ENCODE measurements at places on chromosomes 5 and 9.

- DNase-seq = no peak
Observed at GRCh38 chr5:51997949-51998348, 614.7 kb downstream of the ISL1 start.

GRCh38 chr9:123642291-123643278, 286.6 kb downstream of the CRB2 start:
- no peak for DNase-seq

DNA sequence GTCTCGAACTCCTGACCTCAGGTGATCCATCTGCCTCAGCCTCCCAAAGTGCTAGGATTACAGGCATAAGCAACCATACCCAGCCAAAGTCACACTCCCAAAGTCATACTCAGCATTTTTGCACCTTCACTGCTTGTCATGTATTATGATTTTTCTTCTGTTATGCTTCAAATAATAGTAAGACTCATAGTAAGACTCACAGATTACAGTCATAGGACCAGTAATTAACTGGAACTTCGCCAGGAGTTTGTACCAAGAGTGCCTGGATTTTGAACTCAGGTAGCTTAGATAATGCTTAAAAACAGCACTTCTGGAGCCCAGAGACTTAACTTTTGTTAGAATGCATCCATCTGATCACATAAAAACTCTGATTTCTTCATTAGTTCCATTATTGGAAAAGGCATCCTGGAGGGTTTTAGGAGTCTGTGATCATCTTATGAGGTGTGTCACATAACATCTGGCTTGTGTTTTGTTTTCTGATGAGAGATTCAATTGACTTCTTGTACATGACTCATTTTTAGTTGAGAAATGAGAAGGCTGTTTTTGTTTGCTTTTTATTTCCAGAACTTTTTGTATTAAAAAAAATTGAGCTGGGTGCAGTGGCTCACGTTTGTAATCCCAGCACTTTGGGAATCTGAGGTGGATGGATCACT, 131.5 kb downstream of the ADAMTS19 start:
- no peak for DNase-seq

- DNase-seq = no peak
Observed at GRCh38 chr5:54547711-54548250, 30.2 kb downstream of the SNX18 start.

DNA sequence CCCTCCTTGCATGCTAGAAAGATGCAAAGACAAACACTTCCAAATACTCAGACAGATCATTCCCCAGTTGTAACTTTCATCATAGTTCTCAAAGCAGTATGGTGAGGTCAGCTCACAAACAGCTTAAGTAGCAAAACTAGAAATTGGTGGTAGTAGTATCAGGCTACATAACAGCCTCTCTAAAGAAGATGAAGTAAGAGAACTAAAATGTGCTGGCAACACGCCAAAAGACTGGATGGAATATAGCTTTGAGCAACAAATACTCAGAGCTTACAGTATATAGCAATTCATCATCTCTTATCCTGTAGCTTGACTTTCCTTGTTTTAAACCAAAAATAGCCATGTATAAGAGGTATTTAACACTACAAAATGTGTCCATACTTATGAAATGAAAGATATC, 7.5 kb downstream of the PFDN1 start:
- no peak for DNase-seq

DNA sequence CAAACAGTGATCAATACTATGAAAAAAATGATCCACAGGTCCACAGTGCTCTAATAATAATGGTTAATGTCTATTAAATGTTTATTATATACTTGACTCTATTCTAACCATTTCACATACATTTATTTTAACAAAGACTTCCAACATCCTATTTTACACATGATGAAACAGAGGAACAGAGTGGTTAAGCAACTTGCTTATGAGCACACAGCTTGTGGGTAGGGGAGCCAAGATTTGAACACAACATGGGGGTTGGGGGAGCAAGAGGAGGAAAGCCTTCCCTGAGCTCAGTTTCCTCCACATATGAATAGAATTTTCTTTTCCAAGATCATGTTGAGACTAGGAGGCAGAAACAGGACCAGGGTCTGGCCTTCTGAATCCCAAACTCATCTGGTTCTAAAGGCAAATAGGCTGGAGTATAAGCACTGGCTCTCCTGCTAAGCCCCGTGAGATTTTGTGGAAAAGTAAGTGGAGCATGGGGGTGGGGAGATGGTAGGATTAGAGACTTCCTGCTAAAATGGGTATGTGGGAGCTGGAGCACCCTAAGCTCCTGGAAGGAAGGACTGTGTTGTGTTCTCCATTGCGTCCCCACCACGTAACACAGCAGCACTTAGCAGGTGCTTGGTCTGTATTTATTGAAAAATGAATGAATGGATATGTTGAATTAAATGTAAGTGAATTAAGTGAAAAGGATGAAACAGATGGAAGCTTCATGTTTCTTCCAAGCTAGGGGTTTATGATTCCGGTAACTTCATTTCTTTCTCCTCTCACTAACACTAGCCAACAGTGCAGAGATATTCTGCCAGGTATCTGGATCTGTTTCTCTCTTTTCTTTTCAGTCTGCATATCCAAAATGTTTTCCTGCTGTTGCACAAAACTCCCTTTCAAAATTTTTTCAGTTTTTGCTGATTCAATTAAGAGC, 26.9 kb upstream of the GALNT10 start:
- no peak for DNase-seq

DNA sequence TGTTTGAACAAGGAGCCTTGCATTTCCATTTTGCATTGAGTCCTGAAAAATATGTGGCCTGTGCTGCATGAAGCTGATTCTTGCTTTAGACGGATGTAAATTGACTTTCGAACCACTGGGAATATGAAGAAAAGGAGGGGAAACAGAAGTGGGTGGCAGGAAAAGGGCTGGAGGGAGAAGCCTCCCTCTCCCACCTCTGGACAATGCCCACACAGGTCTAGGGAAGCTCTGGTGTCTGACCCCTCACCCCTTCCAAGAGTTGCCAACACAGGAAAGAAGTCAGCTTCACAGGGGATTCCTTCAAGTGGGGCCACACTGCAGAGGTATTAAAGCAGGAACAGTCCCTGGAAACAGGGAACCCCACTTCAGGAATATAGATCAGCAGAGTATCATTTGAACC, 52.2 kb downstream of the ZNF366 start:
- DNase-seq = no peak

- DNase-seq = no peak
Observed at GRCh38 chr5:26884481-26884880, 153.9 kb downstream of the CDH9 start.

GRCh38 chr5:35182910-35183535, 47.3 kb downstream of the PRLR start:
- DNase-seq = no peak

GRCh38 chr5:172166030-172166826, 21.8 kb downstream of the STK10 start:
- no peak for DNase-seq

DNA sequence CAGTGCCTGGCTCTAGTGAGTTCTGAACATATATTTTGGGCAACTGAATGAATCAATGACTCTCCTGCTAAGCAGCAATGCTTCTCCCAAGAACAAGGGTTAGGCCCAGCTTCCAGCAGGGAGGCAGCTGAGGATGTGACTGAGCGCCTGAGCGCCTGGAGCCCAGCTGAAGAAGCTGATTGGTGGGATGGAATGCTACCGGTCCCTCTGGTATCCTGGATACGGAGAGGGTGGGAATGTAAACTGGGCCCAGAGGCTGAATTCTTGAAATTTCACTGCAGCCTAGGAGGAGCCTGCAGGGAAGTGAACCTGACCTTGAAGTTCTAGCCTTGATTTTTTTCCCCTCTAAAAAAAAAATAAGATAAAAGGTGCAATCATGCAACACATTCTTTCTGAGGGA, 43.2 kb downstream of the WWC1 start:
- DNase-seq = no peak

DNA sequence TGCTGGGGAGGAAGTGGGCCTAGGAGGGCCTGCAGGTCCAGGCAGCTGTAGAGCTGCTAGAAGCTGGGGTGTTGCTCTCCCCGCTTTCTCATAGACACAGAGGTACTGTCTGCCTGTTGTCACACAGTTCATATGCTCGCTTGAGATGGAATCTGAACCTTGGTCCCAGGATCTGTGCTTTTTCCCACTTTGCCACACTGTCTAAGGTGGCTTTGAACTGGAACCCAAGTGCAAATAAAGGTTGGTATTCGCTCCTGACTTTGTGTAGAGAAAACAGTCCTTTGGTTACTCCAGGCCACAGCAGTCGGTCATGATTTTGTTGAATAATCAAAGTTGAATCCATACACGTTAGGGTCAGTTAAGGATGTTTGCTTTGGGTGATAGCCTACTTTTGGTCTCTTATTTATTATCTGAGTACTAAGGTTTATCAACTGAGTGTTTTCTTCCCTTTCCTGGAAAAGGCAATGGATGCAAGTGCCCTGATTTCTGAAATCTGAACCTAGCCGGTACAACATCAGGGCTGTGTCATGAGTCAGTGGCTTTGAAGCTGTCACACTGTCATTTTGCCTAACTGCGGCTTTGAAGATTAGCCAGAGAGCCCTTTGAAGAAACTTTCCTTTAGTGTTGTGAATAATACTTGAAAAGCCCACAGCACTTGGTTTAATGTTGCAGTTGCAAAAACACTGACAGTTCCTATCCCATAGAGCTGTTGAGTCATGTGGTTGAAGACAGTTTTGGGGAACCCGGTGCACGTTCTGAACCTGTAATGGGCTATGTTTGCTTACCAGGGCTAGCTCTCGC, 41.3 kb downstream of the HABP4 start:
- no peak for DNase-seq

DNA sequence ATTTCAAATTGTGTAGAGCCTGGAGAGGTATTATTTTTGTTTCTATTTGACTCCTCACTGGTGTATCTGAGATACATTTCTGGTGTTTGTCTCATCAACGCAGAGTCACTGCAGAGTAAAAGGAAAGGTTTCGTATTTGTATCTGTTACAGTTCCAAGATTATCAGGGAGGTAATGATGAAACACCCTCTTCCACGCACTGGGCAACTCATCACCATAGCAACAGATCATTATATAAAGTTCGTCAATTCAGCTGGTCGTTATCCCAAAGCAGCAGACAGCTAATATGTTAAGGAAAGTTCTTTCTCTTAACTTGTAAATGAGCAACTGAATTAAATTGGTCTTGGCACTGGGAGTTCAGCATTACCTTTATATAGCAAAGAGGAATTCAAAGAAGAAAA, 513.5 kb downstream of the MTRR start:
- DNase-seq = no peak

GRCh38 chr5:150595466-150596031, 44.9 kb upstream of the SYNPO start:
- no peak for DNase-seq

DNA sequence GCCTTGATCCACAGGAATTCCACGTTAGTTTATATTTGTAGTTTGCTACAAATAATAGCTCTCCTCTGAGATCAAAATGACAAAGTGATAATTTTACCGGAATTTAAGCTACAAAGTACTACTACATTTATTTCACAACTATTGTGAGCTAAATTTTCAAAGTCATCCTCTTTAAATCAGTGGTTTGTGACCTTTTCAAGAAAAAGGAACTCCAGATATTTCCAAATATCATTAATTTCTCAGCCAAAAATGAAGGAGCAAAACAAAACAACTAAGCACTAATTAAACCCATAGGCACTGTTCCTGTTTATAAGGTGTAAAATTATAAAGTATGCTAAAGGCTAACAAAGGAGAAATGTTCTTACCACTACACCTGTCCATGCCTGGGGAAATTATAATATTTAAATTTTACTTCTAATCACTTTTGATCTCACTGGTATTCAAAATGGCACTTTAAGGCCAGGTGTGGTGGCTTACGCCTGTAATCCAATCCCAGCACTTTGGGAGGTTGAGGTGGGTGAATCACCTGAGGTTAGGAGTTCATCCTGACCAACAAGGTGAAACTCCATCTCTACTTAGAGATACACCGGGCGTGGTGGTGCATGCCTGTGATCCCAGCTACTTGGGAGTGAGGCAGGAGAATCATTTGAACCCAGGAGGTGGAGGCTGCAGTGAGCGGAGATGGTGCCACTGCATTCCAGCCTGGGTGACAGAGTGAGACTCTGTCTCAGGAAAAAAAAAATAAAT, 77.5 kb downstream of the CEMIP2 start:
- DNase-seq = no peak

DNA sequence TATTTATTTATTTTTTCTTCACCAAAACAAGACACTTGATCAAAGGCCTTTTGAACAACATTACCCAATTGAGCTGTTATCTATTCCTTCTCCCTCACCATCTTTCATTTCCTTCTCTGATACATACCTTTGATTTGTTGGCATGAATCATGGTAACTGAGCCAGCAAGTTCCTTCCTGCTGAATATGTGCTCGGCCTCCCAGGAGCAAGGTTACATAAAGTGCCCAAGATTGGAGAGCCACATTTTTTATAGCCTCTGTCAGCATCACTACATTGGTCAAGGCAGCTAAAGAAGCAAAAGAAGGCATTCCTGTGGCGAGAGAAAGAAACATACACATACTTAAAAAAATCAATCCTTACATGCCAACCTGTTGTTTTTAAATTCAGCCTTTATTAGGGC, 369.6 kb downstream of the CYLC2 start:
- no peak for DNase-seq

- no peak for DNase-seq
Observed at GRCh38 chr5:147349241-147349640, 114.4 kb downstream of the STK32A start.

DNA sequence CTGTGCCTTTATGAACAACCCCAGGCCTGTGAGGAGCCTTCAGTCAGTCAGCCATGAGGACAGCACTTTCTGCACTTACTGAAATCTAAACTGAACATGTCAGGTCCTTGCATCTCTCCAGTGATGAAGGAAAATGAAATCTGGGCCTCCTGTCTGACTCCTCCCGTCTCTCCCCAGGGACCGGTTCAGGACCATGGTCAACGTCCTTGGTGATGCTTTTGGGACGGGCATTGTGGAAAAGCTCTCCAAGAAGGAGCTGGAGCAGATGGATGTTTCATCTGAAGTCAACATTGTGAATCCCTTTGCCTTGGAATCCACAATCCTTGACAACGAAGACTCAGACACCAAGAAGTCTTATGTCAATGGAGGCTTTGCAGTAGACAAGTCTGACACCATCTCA, 77.0 kb upstream of the PLPP6 start:
- no peak for DNase-seq

DNA sequence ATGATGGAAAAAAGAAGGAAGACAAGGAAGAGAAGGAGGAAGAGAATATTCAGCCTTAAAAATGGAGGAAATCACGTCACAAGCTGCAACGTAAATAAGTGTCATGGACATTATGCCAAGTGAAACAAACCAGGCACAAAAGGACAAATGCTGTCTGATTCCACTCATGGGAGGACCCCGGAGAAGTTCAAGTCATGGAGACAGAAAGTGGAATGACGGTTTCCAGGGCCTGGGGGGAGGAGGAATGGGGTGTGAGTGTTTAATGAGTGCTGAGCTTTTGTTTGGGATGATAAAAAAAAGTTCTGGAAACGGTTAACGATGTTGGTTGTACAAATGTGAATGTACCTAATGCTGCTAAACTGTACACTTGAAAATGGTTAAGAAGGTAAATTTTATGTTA, 439.5 kb downstream of the GADD45G start:
- DNase-seq = no peak
